NCI-H2081 (cell line): ENCODE measurements at places on chromosomes 6 and 20.
A peak's percentile ranks its signal among the peaks of the same experiment; 100 is the strongest.

DNA sequence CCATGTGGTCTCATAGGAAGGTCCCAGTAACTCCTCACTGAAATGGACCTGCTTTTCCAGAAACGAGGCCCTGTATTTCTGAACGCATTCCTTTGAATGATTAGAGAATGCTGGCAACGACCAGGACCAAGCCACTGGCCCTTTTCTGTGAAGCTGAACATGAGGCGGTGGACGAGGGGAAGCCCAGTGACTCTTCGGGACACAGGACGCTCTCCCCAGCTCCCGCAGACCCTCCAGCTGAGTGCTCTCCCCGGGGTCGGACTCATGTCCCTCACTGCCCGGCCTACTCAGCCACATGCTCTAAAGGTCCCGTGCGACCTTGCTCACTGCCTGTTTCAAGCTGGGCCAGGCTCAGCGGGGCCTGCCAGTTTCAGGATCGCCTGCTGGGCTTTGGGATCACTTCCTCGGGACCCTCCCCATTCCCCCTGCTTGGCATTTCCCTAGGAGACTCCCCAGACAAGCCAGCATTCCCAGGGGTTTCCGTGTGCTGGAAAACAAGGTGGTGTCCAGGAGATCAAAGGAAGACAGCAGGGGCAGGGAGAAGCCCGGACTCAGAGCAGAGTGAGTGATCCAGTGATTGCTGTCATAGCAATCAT lies 2.6 kb upstream of the CST9 start:
- DNase-seq = no peak

DNA sequence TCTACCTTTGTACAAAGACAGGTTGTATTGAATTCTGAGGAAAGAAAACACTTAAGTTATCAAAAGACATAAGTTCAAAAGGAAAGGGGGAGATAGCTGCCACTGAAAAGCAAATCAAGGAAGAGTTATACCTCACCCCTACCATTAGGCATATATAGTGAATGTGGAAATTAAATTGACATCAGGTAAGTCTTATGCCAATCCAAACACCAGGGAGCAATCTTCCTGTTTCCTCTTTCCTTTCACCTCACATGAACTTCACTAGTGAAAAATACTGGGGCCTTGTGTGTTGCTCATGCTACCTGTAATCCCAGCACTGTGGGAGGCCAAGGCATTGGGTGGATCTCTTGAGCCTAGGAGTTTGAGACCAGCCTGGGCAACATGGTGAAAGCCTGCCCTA lies 10.9 kb upstream of the C6orf58 start:
- no peak for DNase-seq

DNA sequence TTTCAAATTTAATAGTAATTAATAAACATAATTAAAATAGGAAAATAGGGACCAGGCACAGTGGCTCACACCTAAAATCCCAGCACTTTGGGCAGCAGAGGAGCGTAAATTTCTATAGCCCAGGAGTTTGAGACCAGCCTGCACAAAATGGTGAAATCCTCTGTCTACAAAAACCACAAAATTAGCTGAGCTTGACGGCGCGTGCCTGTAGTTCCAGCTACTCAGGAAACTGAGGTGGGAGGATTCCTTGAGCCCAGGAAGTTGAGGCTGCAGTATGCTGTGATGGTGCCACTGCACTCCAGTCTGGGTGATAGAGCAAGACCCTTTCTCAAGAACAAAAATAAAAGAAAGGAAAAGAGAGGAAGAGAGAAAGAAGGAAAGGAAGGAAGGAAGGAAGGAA lies 1387.0 kb upstream of the ADGRB3 start:
- DNase-seq = no peak

DNA sequence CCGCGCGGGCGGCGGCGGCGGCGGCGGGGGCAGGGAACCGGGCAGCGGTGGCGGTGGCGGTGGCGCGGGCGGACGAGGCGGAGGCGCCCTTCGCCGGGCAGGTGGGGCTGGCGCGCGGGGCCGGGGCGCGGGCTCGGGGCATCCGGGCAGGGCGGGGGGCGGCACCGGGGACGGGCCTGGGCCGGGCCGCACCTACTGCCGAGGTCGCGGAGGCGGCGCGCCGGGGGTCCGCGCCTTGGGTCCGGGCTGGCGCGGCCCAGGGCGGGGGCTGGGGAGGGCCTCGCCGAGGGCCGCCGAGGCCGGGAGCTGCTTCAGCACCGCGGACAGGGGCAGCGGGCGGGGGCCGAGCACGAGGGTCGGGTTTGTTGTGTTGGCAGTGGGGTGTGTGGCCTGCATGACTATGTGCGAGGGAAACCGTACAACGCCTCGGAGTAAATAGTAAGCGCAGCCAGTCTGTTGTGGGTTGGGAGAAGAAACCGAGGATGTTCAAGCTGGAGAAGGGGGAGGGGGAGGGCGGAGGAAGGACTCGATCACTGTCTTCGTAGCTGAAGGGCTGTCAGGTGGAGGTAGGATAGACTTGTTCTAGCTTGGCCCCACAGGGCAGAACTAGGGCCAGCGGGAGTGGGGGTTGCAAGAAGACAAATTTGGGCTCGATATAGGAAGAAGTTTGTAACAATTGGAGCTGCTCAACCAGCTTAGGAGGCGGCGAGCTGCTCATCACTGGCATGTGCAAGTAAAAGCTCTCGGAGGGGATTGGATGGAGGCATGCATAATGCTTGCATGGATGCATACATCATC lies 593 bp downstream of the MMP24 start:
- peak; percentile 15 for DNase-seq

GRCh38 chr20:39290575-39290974 lies 328.4 kb downstream of the DHX35 start:
- no peak for DNase-seq

- DNase-seq = no peak
Measured at GRCh38 chr6:7224731-7225130, 88.3 kb downstream of the SSR1 start.

GRCh38 chr20:19833395-19833794 lies 75.3 kb downstream of the RIN2 start:
- DNase-seq = no peak

- DNase-seq = no peak
Measured at GRCh38 chr20:1489764-1490436, 1.3 kb downstream of the SIRPB2 start.

DNA sequence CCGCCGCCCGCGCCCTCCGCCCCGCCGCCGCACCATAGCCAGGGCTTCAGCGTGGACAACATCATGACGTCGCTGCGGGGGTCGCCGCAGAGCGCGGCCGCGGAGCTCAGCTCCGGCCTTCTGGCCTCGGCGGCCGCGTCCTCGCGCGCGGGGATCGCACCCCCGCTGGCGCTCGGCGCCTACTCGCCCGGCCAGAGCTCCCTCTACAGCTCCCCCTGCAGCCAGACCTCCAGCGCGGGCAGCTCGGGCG lies 1.5 kb downstream of the FOXC1 start:
- peak; percentile 40 for DNase-seq

DNA sequence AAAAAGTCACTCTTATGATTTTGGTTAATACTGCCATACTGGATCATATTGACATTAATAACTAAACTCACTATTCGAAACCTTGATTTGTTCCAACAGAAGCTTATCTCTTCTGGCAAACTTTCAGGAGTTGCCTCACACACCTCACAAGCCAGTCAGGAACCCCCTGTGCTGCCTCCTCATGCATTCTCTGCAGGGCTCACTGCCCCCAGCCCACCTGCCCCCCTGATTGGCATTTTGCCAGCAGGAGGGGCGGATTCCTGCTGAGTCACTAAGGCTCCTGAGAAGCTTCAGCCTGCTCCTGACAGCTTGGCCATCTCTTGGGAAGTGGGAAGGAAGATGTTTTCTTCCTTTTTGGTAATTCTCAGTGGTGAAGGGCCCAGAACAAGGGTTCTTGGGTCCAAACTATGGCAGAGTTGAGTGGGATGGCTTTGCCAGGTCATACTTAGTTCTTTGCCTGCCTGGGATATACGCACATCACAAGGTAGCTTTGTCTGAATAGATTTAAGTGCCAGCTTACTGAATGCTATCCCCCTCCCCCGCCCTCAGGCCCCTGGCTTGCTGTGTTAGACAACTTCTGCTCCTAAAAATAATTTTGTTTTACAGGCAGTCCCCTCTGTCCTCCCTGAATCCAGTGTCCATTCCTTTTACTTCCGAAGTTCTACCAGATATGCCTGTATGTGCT lies 31.4 kb downstream of the SLC35F1 start:
- DNase-seq = no peak

DNA sequence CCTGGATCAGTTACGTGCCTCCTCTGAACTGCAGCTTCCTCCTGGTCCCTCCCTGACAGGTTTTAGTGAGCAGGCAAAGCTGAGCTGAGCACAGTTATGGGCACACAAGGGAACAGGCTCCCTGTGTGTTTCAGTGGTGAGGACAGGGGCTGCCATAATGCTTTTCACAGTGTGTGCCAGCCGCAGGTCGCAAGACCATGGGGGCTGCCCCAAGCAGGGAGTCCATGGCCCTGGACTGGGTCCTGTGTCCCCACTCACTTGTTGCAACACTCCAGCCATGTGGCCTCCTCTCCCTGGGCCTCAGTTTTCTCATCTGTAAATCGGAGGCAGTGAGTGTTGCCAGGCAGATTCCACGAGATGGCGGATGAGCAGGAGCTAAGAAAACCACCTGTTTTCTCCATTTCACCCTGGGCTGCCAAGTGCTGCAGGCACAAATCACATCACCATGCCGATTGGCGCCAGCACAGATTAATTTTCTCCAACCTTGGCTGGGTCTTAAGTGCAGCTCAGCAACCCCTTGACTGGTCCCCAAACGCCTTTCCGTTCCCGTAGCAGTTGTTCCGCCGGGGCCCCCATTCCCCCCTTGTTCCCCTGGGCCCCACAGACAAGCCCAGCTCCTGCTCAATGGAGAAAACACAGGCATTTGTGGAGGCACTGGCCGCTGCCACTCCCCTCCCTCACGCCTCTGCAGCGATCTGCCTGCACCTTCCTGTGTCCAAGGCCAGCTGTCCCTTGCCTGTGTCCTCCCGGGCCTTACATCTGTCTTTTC lies 57.1 kb upstream of the NNAT start:
- no peak for DNase-seq

- DNase-seq = no peak
Measured at GRCh38 chr6:82951389-82951788, 114.3 kb downstream of the UBE3D start.

- DNase-seq = peak; percentile 76
Measured at GRCh38 chr6:49556429-49556837, 6.0 kb downstream of the C6orf141 start.

DNA sequence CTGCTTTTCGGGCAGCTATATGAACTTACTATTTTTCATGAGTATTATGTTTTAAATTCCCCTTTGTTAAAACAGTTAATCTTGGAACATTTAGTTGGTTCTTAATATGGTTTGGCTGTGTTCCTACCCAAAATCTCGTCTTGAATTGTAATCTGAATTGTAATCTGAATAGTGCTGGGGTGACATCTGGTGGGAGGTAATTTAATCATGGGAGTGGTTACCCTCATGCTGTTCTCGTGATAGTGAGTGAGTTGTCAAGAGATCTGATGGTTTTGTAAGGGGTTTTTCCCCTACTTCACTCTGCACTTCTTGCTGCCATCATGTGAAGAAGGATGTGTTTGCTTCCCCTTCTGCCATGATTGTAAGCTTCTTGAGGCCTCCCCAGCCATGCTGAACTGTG lies 305.4 kb upstream of the MAP3K7 start:
- no peak for DNase-seq

GRCh38 chr6:128259029-128259724 lies 261.2 kb downstream of the PTPRK start:
- DNase-seq = no peak

GRCh38 chr20:47352332-47353238 lies 3.9 kb downstream of the ZMYND8 start:
- peak; percentile 73 for DNase-seq

DNA sequence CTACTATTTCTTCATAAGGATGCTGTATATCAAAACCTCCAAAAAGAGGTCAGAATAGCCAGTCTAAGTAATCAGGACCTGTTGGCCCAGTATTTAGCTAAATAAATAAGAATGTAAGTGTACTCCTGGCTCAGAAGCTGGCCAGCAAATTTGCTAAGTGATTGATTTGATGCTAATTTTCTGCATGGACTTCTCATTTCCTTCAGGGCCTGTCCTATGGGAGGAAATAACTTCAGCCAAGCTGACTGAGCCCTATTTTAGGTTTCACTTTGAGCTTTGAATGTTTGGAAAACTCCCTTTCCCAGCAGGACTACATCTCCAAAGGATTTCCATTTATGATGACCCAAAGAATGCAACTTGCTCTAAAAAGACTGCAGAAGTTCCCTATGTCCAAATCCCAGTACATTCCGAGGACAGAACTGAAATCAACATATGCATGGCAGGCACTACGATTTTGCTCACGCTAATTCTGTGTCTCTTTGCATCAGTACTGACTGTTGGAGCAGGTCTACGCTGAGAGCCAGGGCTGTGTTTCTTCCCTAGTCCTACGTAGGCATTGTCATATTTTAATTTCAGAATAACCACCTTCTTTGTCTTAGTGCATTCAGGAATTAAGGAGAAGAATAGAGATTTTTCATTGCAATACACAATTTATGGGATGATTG lies 441.4 kb upstream of the PLCB4 start:
- DNase-seq = no peak

- no peak for DNase-seq
Measured at GRCh38 chr6:29825848-29826247, 1.8 kb upstream of the HLA-G start.

GRCh38 chr6:21586740-21587178 lies 6.8 kb upstream of the SOX4 start:
- no peak for DNase-seq

DNA sequence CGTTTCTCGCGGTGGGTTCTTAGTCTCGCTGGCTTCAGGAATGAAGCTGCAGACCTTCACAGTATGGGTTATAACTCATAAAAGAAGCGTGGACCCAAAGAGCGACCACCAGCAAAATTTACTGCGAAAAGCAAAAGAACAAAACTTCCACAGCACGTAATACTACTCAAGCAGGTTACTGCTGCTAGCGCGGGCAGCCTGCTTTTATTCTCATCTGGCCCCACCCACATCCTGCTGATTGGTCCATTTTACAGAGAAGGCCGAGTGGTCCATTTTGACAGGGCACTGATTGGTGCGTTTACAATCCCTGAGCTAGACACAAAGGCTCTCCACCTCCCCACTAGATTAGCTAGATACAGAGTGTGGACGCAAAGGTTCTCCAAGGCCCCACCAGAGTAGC lies 17.4 kb downstream of the LY86 start:
- no peak for DNase-seq

DNA sequence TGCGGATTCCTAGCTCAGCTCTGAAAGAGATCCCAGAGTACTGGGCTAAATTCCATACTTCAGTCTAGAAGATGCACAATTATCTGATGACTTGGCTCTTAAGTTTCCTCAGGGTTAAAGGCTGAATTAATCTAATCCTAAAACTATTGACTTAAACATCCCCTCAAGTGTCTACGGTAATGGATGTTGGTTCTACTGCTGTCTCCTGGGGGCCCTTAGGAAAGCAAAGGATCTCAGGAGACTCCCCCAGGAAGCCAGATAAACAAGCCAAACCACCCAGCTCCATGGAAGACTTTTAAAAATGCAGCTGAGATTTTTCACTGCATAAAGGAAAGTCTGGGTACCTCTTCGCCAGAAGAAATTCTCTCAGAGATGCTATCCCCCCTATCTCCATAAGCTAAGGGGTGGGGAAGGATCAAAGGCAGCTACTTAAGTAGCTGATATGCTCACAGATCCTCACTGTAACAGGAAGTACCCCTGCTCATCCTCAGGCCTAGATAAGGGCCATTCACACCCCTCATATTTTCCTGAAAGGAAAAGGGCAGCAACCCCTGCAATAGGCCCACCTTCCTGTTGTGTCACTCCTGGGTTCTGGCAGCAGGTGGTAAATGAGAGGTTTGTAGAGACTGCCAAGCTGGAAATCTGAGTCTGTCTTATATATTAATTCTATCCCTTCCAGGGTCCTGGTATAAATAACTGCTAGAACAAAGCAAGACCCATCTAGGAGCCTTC lies 9.3 kb downstream of the NDRG3 start:
- DNase-seq = no peak
